IgD-negative memory B cell (primary cell): ENCODE measurements at places on chromosomes 2 and 18. TPM values are rescaled to one million over a fixed set of nuclear protein-coding genes. Genes with fewer than 3 reads are reported as not detected.

TWIST2 gene
- not detected for polyA plus RNA-seq

CYP26B1 gene
- not detected for polyA plus RNA-seq

DNAH7 gene
- 0.11 TPM for polyA plus RNA-seq

SLC4A5 gene
- polyA plus RNA-seq = 1.2 TPM

SLC9A4 gene
- not detected for polyA plus RNA-seq

TUBB8B gene
- polyA plus RNA-seq = 0.38 TPM

GPR45 gene
- not detected for polyA plus RNA-seq

ZNF804A gene
- 4.5 TPM for polyA plus RNA-seq

TTR gene
- polyA plus RNA-seq = not detected

KIDINS220 gene
- polyA plus RNA-seq = 17.6 TPM

LYG2 gene
- not detected for polyA plus RNA-seq

GDF7 gene
- 0.74 TPM for polyA plus RNA-seq

SAG gene
- not detected for polyA plus RNA-seq
